ENCODE measurements at places on chromosomes 6 and 20. TPM values are rescaled to one million over a fixed set of nuclear protein-coding genes. Genes with fewer than 3 reads are reported as not detected.

Gene TNXB
- 84.5 TPM for total RNA-seq

Gene JAG1
- 117 TPM for total RNA-seq

Gene RIPOR3
- total RNA-seq: 15.7 TPM

Gene COL19A1
- total RNA-seq: not detected

Gene NDUFAF5
- total RNA-seq: 18.4 TPM

Gene BNIP5
- total RNA-seq: 6.0 TPM

Gene HCRTR2
- total RNA-seq: not detected

Gene ACTL10
- 14.1 TPM for total RNA-seq

Gene SMLR1
- total RNA-seq: not detected

Gene C20orf144
- total RNA-seq: not detected

Gene XKR7
- total RNA-seq: not detected

Gene DSP
- 163 TPM for total RNA-seq

Gene GSTA2
- not detected for total RNA-seq

Gene SPATA25
- 103 TPM for total RNA-seq

Gene MCCD1
- not detected for total RNA-seq

Gene NAA20
- total RNA-seq: 29.2 TPM

Gene RSPO4
- total RNA-seq: not detected

Gene POFUT1
- 13.8 TPM for total RNA-seq

Gene GJA1
- 12.2 TPM for total RNA-seq

Gene NEURL2
- 15.7 TPM for total RNA-seq

Gene BEND6
- 0.55 TPM for total RNA-seq

Gene CFAP206
- total RNA-seq: not detected

Gene FRK
- 25.4 TPM for total RNA-seq

Gene STX16
- 92.7 TPM for total RNA-seq

Gene FAM209B
- not detected for total RNA-seq

Gene PPP1R18
- 11.5 TPM for total RNA-seq

Gene ELOVL5
- 22.9 TPM for total RNA-seq

Gene ZNF133
- total RNA-seq: 21.7 TPM

Gene PPIL6
- not detected for total RNA-seq

Gene COL12A1
- total RNA-seq: 14.2 TPM

Gene PYGB
- total RNA-seq: 366 TPM

Gene ZSCAN31
- 9.0 TPM for total RNA-seq

Gene PDRG1
- total RNA-seq: 4.2 TPM

Gene EFCAB8
- total RNA-seq: not detected

Gene ADGRF1
- 1.2 TPM for total RNA-seq

Gene TMC2
- total RNA-seq: not detected

Gene TPBG
- 22.7 TPM for total RNA-seq

Gene SLA2
- total RNA-seq: 0.48 TPM

Gene SRSF12
- not detected for total RNA-seq

Gene HLA-DQB1
- total RNA-seq: 1.1 TPM

Gene EYS
- 0.41 TPM for total RNA-seq

Gene WFDC12
- total RNA-seq: not detected

Gene GABRR1
- total RNA-seq: not detected

Gene ARFGEF3
- 6.7 TPM for total RNA-seq

Gene OPRL1
- not detected for total RNA-seq
